ENCODE measurements at places on chromosomes 3 and 15.

DNA sequence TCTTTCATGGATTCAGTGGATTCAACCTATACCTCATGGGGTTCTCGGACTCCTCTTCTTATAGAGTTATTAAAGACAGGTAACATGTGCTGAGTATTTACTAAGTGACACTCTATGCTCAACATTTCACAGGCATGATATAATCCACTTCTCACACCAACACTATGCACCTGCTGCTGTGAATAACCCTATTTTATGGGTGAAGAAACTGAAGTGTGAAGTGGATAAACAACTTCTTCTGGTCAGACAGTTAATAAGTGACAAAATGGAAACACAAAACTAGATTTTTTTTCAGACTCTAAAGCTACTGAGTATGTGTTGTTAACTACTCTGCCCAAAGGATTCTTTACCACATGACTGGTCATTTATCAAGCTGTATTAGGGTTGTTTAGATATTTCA lies 403.5 kb downstream of the DIPK2A start:
- no peak for DNase-seq

- peak; percentile 5 for DNase-seq
Measured at GRCh38 chr15:36831125-36831903, 251.9 kb downstream of the CDIN1 start.

DNA sequence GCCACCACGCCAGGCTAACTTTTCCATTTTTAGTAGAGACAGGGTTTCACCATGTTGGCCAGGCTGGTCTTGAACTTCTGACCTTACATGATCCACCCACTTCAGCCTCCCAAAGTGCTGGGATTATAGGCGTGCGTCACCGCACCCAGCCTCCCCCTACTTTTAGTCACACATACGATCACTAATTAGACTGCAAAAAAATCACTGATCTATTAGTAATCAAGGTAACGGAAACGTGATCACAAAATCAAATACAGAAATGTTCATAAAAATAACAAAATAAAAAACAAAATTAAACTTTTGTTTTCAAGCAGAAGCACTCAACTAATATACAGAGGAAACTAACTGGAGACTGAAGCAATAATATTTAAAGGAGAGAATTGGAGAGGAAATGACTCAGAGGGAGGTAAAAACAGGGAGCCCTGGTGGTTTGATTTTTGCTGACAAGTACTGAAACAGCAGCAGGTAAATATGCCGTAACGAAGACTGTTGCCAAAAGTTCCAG lies 4.6 kb downstream of the WDR53 start:
- DNase-seq: no peak

DNA sequence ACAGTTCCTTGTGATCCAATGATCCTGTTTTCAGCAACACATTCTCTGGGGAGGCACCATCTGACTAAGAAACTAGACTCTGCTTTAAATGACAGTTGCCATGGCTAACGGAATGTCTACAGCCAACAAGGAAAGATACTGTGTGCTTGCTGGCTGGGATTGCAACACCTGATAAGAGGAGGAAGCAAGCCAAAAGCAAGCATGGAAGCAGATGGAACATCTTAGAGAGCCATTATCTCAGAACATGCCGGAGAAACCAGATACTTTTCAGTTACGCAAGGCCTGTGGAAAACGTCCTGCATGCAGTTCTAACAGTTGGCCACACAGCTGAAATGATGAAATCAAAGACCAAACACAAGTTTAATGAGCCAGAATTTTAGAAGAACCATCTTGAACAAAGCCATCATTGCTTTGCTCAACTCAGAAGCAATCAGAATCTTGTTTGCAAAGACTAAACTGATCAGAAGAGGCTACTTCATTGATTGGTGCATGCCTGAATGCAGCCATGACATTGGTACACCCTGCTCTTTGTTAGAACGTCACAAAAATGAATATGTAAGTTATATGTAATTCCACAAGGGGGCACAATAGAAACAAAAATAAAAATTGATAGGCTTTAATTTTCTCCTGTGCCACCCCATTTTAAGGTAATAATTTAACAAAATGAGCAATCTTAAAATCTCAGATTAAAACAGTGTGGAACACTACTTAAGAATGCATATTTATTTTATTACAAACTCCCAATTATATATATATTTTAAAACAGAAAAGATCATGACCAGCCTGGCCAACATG lies 50.8 kb downstream of the GXYLT2 start:
- peak; percentile 29 for DNase-seq

DNA sequence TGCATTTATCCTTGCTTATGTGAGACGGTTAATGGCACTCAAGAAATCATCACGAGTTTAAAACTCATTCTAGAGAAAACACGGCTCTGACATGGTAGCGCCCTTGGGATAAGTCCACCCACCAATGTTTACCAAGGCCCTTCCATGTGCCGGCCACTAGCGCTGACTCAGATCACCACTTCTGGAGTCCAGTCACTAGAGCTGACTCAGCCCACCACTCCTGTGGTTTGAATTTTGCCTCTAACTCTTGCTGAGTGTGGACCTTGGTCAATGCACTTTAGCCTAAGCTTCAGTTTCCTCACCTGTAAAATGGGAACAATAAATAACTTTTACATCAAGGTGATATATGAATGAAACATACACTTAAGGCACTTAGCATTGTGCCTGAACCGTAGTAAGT lies 358.4 kb upstream of the PROK2 start:
- DNase-seq: no peak

DNA sequence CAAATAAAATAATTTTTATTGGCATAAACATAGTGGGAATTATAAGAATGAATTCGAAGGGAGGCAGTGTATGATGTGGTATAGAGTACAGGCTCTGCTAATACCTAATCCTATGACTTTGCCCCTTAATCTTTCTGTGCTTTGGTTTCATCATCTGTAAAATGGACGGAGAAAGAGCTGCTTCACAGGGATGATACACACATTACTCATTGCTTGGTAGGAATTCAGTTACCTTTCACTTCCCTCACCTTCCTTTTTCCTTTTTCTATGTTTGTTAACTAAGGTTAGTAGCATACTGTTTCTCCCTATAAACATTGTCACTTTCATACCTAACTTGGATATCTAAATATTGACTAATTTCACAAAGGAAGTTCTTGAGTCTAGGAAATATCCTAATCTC lies 36.2 kb downstream of the LEKR1 start:
- DNase-seq: no peak

DNA sequence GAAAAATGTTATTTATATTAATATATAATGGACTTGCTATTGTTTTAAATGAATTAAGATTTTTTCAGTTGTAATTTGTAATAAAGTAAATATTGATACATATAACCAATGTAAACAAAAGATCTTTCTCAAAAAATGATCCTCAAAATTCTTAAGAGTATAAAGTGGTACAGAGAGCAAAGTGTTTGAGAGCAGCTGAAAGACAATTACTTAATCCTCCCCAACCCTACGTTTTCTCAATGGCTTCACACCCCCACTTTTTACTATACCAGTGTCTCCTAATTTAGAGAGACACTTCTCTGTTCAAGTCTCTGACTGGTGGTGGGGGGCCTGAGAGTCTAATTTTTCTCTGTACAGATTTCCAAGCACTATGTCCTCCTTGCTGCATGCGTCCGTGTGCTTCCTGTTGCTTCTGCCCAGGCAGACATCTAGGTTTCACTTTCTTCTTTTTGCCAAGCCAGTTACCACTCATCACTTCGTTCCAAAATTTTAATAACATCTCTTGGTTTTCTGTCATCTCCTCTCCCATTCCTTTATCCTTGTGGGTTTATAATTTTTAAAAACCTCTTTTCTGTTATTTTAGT lies 276.3 kb upstream of the DNAJC19 start:
- DNase-seq: no peak

- DNase-seq: no peak
Measured at GRCh38 chr15:71945012-71945411, 134.7 kb downstream of the NR2E3 start.

GRCh38 chr3:12471241-12471640 lies 13.0 kb upstream of the TSEN2 start:
- DNase-seq: no peak

DNA sequence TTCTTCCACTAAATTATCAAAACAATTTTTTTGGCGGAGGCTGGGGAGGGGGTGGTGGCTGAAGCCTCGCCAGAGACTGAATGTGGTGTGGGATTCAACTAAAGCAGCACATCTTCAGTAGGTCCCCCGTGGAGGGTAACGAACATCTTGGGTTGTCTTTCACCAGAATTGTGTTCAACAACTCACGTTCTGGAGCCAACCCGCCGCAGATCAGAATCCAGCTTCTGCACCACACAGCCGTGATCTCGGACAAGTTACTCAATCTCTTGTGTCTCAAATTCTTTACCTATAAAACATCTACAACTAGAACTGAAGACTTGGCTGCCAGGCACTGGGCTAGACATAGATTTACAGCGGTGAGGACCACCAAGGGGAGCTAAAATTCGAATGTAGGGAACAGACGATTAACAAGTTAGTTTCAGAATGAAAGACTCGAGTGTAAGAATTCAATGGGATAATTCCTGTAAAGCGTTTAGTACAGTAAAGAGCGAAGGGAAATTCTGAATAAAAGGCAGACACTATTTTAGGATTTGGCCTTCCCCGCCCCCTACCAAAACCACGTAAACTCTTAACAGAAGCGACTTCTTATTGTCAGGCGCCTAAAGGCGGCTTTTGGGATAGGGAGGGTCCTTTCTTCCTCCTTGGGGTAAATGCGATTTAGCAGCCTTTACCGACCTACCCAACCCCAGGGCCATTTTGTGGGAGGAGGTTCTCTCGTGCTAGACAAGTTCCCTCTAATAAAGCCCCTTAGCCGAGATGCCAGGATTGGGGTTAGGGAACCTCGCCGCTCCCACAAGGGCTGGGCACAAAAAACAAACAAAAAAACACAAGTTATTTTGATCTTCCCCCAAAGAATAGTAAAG lies 697 bp upstream of the RAB5A start:
- peak; percentile 15 for DNase-seq

GRCh38 chr3:13365390-13366379 lies 54.4 kb downstream of the NUP210 start:
- no peak for DNase-seq

DNA sequence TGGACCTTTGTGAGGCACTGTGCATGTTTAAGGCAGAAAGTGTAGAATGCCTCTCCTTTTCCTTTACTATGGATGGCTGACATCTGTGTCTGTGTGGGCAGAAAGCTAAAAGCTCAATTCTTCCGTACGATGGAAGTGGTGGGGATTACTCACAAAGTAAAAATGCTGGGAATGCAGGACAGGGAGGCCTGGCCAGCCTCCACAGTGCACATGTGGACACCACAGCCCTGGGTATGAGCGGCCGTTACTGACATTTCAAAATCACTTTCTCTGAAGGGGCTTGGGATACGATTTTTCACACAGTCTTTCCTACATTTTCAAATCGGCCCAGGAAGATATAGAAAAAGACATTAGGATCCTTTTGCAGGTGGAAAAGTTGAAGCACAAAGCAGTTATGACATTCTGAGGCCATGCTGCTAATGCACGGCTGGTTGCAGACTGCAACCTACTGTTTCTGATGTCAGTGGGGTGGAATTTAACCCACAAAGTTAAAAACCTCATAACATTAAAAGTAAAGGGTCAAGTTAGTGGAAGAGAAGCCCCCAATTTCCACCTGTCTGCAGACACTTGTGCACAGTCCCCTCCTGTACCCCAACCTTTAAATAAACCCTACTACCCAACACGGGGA lies 27.9 kb downstream of the EHD4 start:
- no peak for DNase-seq

DNA sequence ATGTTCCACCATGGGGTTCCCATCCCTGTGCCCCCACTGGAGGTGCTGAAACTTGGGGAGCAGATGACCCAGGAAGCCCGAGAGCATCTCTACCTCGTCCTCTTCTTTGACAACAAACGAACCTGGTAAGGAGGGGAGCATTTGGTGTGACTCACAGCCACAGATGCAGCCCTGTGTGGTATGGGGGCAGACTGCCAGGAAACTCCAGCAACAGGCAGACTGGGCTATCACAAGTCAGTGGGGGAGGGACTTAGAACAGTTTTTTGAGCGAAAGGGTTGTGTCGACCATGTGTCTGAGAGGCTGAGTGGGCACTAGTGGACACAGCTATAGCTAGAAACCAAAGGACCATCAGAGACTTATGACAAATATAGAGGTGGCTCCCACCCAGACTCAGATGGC lies 3.4 kb upstream of the OGG1 start:
- DNase-seq: no peak

All from GM12892 (cell line).